OCI-M1 (cell line): ENCODE measurements at places on chromosomes 5 and 9.

DNA sequence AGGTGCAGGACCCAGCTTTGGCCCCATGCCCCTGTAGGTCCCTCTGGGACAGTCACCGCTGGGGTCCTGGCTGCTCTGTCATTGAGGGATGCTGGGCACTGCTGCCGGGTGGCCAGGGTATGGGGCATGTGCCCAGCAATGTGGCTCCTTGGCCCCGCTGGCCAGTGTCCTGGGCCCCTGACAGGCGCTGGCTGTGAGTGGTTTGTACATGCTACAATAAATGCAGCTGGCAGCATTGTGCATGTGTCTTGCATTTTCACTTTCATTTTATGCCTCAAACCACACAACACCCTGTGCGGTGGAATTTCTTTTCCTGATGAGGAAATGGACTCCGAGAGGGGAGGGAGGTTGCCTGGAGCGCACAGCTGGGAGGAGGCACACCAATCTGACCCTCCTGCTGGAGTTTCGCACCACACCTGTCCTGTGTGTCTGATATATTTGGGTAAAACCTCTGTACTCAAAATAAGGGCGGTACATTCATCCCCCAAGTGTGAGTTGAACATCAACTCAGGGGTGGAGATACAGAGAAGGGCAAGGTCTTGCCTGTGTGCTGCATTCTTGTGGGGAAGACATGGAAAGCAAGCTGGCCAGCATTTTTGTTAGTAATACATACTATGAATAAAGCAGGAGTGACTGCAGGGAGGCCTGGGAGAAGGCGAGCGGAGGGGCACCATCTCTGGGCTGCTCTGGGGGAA lies 11.7 kb downstream of the TSPAN17 start:
- DNase-seq: peak; percentile 76

- DNase-seq: no peak
Measured at GRCh38 chr9:26260238-26260637, 582.0 kb upstream of the TUSC1 start.

DNA sequence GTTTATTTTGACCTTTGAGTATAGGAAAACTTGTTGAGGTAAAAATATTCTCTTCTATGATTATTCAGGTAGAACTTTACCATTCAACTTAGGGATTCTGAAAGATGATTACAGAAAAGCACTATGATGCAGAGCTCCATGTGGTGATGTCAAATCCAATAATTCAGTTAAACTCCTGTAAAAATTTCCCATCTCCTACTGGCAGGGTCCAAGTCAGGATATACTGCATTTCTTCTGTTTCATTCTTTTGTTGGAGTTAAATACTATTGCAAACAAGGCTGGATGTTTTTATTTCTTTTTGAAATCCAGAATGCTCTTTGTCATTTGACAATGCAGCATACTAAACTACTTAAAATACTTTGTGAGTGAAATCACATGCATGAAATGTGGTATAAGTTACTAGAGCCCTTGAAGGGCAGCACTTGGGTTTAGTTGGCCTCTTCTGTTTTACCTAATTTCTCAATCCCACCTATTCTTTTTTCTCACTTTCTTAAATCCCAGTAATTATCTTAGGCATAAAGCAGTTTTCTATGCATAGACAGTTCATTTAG lies 204.5 kb downstream of the FBXL7 start:
- no peak for DNase-seq

- no peak for DNase-seq
Measured at GRCh38 chr9:76135902-76136301, 245.4 kb downstream of the PCSK5 start.

GRCh38 chr5:135053278-135053677 lies 19.2 kb upstream of the PITX1 start:
- DNase-seq: peak; percentile 68

GRCh38 chr9:112900901-112901300 lies 10.2 kb upstream of the SLC46A2 start:
- no peak for DNase-seq
